Pancreas (tissue), 10 donors: ENCODE measurements at places on chromosomes 2 and 18.

GRCh38 chr2:55840460-55840859, 83.1 kb downstream of the EFEMP1 start:
- no peaks in the 10 kb centered on the region for H3K27me3 ChIP-seq
- H3K27ac ChIP-seq = peak overlapping the region; percentile 35
- H3K36me3 ChIP-seq = no peaks in the 10 kb centered on the region
- peaks cover 28% of the 10 kb centered on the region for H3K4me1 ChIP-seq
- no peak overlapping the region for H3K4me3 ChIP-seq
- no peak for DNase-seq

DNA sequence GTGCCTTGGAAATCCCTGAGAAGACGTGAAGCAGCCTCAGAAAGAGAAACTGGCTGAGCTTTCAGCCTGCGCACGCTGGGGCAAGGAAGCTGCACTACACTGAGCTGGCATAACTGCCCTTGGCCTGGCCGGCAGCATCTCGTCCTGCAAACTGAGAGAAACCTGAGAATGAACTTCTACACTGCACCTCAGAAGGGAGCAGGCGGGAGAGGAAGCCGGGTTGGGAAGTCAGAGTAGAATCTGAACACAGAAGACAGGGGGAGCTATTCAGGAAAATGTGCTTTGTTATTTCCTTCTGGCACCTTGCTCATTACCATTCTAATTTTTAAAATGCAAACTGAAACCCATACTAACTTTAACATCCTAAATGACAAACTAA, 70.9 kb downstream of the ZEB2 start:
- no peak overlapping the region for H3K4me3 ChIP-seq
- no peak overlapping the region for H3K27ac ChIP-seq
- H3K36me3 ChIP-seq = no peaks in the 10 kb centered on the region

- H3K27me3 ChIP-seq = no peaks in the 10 kb centered on the region
- H3K36me3 ChIP-seq = no peaks in the 10 kb centered on the region
- no peak for DNase-seq
- H3K27ac ChIP-seq = no peak overlapping the region
- no peak overlapping the region for H3K4me3 ChIP-seq
These were observed 48.9 kb upstream of the ITGAV start for GRCh38 chr2:186540941-186541340.

- no peaks in the 10 kb centered on the region for H3K36me3 ChIP-seq
- no peaks in the 10 kb centered on the region for H3K4me1 ChIP-seq
- DNase-seq = no peak
- H3K27me3 ChIP-seq = no peaks in the 10 kb centered on the region
These were observed 73.5 kb upstream of the HS6ST1 start for GRCh38 chr2:128392207-128392606.
